NCI-H1436 treated with DMSO at 0.1 percent for 48 hours (cell line): ENCODE measurements at places on chromosomes 1 and 21.

DNA sequence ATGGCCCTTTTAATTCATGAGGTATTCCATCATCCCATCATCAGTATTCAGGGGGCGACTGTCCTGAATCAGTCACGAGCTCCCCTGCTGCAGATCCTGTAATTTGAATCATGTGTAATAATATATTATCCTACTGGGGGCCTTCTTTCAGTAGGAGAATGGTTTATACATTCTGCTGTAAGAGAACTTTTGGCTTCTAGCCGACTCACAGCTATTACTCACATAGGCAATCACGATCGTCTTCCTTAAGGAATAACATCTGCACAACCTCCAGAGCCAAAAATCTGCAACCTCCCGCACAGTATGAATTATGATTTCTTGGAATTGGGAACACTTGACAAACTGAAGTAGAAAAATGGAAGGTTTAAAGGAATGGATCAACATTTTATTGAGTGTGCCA, 343.0 kb downstream of the USP25 start:
- no peak for DNase-seq

- no peak for DNase-seq
Observed at GRCh38 chr21:26795866-26796329, 49.3 kb downstream of the ADAMTS1 start.

GRCh38 chr1:206904423-206905142, 7.3 kb downstream of the IL24 start:
- DNase-seq = no peak

DNA sequence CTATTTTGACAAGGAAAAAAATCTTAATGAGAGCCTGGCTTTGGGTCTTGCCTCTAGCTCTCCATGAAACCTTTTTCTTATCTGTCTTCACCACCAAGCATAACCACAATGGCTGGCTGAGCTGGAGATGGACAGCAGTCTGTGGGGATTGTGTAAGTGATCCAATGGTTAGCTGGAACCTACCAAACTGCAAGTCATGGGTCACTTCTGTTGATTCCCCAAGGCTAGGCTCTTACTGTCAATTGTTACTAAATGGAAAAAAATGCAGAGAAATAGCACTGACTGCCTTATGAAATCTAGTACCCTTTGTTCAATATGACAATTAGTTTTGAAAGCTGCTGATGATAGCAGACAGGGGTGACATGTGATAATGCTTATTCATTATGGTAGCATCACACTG, 359.0 kb downstream of the ST6GALNAC3 start:
- DNase-seq = no peak

DNA sequence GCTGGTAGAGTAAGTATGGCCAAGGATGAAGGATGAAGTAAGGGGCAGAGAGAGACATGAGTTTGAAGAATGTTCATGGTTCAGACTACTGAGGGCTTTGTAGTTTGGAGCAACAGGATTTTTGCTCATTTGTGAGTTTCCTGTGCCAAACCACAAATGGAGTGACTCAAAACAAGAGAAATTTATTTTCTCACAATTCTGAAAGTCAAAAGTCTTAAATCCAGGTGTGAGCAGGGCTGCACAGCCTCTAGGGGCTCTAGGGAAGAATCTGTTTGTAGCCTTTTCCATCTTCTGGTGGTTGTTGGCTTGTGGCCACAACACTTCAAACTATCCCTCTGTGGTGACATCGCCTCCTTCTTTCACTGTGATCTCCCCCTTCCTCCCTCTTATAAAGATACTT, 58.9 kb downstream of the RHOU start:
- DNase-seq = no peak

GRCh38 chr1:27339213-27339612, 2.6 kb upstream of the SYTL1 start:
- DNase-seq = no peak

DNA sequence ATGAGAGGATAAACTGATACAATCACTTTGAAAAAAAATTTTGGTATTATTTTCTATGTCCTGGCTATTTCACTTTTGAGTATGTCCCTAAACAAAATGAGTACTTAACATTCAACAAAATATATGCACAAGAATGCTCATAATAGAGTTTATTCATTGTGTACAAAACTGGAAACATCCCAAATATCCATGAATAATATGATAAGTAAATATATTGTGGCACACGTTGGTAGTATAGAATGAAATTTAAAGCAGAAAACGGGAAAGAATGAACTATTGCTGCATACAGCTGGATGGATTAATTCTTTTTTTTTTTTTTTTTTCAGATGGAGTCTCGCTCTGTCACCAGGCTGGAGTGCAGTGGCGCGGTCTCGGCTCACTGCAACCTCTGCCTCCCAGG, 725.2 kb downstream of the LTN1 start:
- no peak for DNase-seq

DNA sequence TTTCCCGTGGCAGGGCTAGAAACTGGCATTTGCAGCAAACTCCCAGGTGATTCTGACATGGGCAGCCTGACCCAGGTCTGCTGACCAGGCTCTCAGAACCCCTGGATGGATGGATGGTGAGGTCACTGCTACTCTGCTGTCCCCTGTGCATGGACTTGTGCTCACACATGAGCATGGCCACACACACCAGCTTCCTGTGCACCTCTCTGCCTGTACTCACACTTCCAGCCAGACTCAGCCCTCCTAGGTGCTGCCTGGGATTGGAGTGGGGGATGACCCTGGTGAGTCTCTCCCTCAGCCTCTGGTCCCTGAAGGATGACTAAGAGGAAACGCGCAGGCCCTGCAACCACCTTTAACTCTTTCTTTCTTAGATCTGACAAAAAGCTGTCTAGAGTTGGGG, 361.1 kb downstream of the HHAT start:
- no peak for DNase-seq

DNA sequence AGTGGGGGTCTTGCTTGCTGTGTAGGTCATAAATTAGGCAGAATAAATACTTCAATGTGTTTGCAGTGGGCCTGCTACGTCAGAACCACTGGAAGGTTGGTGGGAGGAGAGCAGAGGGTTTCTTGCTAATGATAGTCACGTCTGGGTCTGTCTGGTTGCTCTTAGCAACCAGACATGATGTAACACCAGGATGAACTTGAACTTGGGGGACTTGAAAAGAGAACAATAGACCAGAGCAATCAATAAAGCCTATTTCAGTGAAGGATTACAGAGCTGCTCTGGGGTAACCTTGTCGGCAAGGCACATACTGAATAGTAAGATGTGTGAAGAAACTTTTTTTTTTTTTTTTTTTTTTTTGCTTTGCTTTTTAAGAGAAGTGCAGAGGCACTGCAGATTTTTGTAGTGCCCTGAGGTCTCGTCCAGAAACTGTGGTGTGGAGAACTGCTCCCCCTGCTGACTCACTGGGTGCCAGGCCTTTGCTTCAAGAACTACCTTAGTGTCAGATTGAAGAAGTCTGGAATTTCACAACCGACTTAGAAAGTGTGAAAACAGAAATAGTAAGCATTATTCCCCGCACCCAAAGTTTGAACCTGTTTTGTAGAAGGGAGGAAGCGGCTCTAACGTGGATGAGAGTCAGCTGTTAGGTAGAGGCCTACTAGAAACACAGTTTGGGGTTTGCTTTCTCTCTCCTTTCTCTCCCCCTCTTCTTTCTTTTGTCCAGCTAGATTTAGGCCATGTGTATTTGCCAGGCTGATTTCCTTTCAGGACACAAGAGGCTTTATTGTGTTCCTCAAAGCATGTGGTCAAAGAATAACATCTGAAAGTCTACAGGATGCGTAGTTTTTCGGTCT, 271.6 kb downstream of the TM2D1 start:
- DNase-seq = peak; percentile 28

DNA sequence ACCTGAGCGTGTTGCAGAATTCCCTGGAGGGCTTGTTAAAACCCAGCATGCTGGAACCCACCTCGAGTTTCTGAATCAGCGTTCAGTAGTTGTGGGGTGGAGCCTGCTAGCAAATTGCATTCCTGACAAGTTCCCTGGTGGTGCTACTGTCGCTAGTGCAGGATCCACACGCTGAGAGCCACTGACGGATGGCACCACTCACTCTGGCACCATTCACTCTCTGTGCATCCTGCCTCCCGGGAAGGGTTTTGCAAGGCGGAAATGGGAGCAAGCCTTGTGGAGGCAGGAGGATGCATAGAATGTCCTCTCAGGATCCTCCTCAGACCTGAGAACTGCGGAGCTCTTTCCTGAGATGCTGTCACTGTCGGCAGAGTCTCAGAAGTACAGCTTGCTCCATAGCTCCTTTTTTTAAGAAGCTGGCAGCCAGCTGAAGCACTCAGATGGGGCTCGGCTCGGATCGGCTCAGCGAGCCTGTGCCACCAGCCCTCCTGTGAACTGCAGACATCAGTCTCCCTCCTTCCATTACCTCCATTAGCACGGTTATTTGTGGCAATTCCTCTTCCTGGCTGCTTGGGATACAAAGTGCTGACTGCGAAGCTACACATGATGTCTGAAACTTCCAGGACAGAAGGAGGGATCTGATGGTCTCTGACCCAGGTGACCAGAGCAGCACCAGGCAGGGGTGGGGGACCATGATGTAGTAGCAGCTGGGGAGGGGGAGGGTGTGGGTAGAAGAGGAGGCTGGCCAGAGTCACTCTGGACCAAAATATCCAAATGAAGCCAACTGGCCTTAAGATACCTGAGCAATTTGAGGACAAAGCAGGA, 89.6 kb downstream of the C1orf94 start:
- no peak for DNase-seq

- DNase-seq = no peak
Observed at GRCh38 chr1:193794239-193794638, 607.8 kb upstream of the B3GALT2 start.

- no peak for DNase-seq
Observed at GRCh38 chr1:232922485-232922884, 27.9 kb upstream of the NTPCR start.

- DNase-seq = no peak
Observed at GRCh38 chr1:1084372-1085170, 10.5 kb upstream of the RNF223 start.

DNA sequence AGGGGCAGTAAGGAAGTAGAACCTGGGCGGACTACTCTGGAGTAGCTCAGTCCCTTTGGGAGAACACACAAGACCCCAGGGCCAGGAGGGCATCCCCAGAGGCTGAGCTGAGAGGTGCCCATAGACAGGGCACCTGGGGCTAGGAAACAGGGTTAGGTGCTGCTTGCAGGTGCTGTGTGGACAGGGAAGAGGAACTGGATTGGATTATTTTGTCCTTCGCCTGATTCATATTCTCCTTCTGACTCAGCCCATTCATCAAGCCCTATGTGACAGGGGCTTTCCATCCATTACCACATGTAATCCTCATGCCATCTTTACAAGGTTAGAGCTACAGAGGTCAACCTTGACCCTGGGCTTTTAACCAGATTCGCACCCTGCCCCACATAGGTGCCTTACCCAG, 183.9 kb downstream of the C1orf94 start:
- DNase-seq = no peak

GRCh38 chr1:217363319-217363718, 267.6 kb downstream of the GPATCH2 start:
- DNase-seq = no peak

GRCh38 chr1:212644866-212645545, 36.4 kb downstream of the ATF3 start:
- no peak for DNase-seq

DNA sequence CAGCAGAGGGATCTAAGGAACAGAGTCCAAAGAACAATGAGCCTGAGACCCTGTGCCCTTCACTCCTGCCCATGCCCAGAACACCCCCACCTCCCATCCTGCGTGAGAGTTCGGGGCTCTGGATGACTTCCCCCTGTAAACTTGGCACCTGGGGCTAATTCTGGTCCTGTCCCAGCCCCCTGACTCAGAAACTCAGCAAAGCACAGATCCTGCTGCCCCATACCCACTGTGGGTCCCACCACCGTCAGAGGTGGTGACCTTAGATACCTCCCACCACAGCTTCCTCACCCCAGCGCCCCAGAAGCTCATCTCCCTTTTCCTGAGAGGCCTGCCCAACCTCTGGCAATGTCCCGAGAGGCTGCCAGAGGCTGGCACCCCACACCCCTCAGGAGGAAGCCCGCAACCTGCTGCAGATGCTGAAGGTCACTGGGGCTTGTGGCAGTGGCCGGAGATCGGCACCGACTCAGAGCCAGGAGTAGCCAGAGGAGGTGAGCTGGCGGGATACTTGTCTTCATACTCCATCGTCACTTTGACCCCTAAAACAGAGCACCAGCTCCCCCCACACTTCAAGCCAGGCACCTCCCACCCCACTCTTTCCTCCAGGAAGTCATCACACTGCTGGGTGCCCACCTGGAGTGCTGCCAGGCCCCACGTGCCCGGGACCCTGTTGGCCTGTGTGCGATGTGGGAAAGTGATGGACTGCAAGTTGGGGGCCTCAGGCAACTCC, 111.6 kb upstream of the IFFO2 start:
- DNase-seq = no peak

GRCh38 chr1:151251656-151252470, 2.7 kb upstream of the PSMD4 start:
- peak; percentile 59 for DNase-seq

- DNase-seq = no peak
Observed at GRCh38 chr1:84603941-84604830, 29.9 kb upstream of the CTBS start.

GRCh38 chr1:237316352-237316751, 274.4 kb downstream of the RYR2 start:
- no peak for DNase-seq

DNA sequence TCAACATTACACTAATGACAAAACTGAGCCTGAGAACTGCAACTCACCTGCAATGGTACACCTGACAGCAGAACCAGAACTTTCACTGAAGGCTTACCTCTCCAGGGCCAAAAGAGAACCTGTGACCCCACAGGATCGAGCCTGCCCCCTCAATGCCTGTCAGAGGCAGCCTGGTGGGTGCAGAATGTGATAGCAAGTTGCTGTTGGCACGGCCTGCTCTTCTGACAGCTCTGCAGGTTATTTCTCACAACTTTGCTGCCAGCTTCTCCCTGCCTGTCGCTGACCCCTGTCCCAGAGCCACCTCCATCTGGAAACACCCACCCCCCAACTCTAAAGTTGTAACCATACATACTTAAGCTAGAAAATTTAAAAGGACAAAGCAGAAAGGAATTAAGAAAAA, 35.2 kb downstream of the HIVEP3 start:
- no peak for DNase-seq
